ENCODE measurements at places on chromosomes 16 and 17.

GRCh38 chr16:79186196-79186595 lies 414.3 kb downstream of the MAF start:
- no peak for DNase-seq

- no peak for DNase-seq
These were observed 20.0 kb upstream of the ITGA3 start for GRCh38 chr17:50035945-50036344.

DNA sequence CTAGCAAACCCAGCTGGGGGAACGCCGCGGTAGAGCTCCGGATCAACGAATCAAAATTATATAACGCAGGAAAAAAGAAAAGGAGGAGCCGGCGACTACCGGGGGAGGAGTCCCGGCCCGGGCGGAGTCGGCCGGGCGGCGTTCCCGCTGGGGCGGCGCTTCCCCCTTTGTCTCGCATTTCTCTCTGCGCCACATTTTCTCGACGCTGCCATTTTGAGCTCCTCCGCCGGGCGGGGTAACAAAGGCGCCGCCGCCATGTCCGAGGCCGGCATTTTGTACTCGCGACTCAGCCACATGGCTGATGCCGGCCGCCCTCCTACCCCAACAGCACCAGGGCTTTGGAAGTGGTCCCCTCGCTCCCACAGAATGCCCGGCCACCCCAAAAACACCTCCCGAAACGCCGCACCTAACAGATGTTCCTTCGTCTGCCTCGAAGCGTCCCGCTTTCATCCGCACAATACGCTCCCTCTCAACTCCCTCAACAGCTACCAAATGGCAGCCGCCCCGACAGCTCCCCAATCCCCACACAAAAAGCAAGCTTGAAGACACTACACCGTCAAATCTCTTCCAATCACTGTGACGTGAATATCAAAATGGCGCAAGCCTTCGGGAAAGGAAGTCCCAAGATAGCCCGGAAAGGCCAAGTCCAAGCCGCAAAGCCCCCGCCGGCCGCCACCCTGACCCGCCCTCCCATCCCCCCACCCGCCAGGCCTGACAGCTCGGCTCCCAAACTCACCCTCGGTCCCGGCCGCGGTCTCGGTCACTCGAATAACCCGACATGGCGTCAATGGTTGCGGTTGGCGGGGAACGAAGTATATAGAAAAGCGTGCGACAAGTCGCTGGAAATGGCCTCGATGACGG lies 519 bp downstream of the DDX5 start:
- DNase-seq: peak; percentile 84

DNA sequence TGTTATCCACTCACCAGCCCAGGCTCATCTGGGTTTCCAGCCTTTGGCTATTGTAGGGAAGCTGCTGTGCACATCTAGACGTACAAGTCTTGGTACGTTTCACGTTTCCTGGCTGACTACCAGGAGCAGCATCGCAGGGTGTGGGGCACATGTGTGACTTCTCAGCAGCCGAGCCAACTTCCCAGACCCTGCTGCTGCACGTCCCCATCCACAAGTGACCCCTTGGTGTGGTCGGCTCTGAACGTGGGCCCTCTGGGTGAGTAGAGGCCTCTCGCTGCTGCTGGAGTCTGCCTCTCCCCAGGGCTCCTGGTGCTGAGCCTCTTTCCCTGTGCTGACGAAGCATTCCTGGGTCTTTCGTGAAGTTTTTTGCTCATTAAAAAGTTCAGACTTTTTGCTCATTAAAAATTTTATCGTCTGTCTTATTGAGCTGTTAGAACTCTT lies 70.2 kb upstream of the ZNF750 start:
- no peak for DNase-seq

- peak; percentile 43 for DNase-seq
These were observed 467.3 kb downstream of the KCNJ2 start for GRCh38 chr17:70636517-70637133.

GRCh38 chr17:75295201-75296158 lies 6.2 kb upstream of the SLC25A19 start:
- DNase-seq: no peak

DNA sequence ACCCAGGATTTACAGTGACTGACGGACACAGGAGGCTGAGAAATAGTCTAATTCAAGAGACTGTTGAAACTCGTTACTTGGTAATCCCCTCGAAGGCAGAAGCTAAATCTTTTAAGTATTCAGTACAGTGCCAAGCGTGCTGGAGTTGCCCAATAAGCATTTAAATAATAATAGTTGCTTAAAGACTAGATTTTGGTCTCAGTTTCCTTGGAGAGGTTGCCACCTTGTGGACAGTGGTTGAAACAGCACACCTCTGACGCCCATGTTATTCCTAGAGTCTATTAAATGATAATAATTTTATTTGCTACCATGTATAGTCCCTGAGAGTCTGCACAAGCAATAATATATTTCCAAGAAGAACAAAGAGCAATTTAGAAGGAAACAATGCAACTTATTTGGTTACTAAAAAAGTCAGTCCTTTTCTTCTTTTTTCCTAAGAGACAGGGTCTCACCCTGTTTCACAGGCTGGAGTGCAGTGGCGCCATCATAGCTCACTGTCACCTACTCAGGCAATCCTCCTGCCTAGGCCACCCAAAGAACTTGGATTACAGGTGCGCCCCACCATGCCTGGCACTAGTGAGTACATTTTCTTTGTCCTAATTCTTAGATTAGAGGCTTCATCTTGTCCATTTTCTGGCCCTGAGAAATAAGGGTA lies 138.0 kb upstream of the NUDT7 start:
- peak; percentile 56 for DNase-seq

DNA sequence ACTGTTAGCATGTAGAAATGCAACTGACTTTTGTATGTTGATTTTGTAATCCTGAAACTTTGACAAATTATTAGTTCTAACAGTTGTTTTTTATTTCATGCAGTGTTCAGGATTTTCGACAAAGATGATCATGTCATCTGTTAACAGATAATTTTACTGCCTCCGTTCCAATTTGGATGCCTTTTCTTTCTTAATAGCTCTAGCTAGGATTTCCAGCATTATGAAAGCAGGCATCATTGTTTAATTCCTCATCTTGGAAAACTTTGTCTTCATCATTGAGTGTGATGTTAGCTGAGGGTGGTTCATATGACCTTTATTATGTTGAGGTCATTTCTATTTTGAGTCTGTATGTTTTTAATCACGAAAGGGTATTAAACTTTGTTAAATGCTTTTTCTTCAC lies 31.9 kb downstream of the RMI2 start:
- DNase-seq: no peak

DNA sequence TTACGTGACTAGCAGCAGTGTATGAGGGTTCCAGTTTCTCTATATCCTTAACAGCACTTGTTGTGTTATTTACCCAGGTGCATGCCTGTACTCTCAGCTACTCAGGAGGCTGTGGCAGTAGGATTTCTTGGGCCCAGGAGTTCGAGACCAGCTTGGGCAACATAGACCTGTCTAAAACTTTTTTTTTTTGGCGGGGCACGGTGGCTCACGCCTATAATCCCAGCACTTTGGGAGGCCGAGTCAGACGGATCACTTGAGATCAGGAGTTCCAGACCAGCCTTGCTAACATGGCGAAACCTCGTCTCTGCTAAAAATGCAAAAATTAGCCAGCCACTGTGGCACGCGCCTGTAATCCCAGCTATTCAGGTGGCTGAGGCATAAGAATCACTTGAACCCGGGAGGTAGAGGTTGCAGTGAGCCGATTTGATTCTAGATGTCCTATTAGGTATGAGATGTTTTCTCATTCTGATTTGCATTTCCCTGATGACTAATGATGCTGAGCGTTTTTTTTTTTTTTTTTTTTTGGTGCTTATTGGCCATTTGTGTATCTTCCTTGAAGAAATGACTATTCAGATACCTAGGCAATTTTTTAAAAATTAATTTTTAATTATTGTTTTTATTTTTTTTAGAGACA lies 13.4 kb downstream of the CASC3 start:
- no peak for DNase-seq

GRCh38 chr16:9183682-9184353 lies 92.4 kb downstream of the HAPSTR1 start:
- no peak for DNase-seq

GRCh38 chr16:11670171-11671131 lies 2.2 kb downstream of the SNN start:
- no peak for DNase-seq

DNA sequence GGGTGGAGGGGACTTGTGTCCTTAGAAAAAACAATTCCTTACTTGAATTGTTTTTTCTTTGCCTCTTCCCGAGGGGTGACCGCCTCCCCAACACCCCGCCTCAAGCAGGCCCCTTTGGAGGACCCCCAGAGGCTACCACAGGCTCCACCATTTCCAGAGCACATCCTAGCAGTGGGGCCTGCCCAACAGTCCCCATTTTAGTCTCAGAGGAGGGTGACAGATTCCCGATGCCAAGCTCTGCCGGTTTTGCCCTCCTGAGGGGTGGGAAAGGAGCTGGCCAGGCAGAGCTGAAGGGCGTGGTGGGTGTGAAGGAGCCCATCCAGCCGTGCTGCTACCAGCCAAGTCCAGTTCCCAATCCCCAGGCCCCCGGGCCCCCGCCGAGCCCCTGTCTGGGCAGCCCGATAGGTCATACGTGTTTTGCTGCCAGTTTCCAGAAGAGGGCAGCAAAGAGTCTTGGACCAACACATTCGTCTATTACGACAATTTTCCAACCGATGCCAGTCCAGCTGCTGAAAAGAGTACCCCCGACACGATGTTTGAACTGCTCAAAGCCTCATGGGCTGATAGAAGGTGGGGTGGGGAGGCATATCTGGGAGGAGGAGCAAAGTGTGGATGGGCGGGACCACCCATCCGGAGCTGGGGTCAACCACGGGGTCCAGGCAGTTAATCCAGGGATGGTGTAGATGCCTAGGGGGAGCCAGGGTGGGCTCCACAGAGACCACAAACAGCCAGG lies 18.8 kb upstream of the GAA start:
- DNase-seq: peak; percentile 84

DNA sequence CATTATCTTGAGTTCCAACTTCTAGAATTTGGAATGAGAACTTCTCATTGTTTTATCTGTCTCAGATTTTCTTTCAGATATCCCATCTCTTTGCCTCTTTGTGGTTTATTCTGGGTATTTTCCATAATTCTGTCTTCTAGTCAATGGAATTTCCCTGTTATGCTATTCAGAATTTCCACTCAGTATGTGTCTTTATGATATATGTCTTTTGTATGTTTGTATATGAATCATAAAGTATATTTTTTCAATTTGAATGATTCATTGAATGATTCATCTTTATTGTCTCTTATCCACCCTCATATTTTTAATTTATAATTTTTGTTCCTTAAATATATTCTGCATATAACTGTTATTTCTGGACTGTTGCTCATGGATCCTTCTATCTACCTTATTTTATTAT lies 729.7 kb upstream of the GOT2 start:
- DNase-seq: no peak

GRCh38 chr17:3960764-3961163 lies 3.5 kb downstream of the ATP2A3 start:
- DNase-seq: peak; percentile 45

DNA sequence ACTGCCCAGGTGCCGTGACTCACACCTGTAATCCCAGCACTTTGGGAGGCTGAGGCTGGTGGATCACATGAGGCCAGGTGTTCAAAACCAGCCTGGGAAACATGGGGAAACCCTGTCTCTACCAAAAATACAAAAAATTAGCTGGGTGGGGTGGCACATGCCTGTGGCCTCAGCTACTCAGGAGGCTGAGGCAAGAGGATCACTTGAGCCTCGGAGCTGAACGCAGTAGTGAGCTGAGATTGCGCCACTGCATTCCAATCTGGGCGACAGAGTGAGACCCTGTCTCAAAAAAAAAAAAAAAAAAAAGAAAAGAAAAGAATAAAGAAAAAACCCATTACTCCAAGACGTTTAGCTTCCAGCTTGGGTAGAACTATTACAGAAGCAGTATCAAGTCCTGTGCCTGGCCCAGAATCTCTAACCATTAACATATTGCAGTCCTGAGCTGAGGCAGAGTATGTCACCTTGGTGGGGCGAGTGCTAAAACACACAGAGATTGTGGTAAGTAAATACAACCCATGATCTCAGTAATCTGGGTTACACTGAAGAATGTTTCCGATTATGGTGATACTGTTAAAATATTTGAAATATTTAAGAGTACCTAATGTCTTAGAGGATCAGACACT lies 23.2 kb upstream of the CFAP20 start:
- DNase-seq: no peak

DNA sequence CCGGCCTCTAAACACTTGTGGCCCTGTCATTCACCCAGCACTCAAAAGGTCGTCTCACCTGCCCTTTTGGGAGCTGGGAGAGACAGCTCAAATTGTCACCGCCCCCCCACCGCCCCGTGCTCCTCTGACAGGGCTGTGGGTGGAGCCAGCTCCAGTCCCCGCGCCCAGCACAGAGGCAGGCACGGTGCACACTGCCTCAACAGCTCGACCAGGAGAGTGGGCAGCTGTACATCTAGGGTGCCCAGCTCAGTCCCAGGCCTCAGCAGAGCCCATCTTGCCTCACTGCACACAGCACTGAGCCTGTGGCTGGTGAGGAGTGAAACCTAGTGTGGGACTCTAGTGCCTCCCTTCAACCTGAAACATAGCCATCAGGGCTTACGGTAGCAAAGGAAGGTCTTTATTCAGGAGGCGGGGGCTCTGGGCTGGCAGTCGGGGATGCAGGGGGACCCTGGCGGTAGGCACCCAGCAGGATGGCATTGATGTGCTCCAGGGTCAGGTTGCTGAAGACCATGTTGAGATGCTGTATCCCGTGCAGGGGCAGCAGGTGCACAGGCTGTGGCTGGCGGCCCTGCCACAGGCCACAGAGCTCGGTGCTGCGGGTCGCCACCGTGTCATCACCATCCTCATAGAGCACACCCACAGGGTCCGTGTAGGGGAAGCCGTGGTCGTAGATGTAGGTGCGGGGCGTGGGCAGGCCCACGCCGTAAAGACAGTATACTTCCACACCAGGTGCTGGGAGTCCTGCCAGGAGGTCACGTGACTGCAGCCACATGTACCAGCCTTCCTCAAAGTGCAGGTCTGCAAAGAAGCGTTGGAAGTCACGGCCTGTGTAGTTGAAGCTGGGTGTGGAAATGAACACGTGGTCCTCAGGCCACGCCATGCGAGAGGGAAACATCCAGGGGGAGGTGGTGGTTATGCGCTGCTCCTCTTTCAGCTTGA lies 3.1 kb upstream of the PSMB10 start:
- DNase-seq: no peak

- no peak for DNase-seq
These were observed 2.3 kb upstream of the TAC4 start for GRCh38 chr17:49850218-49850610.

DNA sequence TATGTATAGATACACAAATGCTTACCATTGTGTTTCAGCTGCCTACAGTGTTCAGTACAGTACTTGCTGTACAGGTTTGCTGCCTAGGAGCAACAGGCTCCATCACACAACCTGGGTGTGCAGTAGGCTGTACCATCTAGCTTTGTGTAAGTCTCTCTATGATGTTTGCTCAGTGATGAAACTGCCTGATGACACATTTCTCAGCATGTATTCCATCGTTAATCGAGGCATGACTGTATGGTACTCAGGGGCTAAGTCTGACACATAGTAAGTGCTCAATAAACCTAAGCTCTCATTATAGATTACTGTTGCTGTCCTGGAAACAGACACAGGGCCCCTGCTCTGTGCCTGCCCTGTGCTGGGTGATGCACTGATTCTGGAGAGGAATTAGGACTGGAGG lies 18.1 kb downstream of the KCNJ12 start:
- DNase-seq: no peak

Measured in AG08396 (cell line).